Activated T-cell treated with anti-CD3 and anti-CD28 coated beads, Interleukin-2, amount 50 U/mL, for 4 hours (primary cell): ENCODE measurements at places on chromosomes 13 and 19. TPM values are rescaled to one million over a fixed set of nuclear protein-coding genes. Genes with fewer than 3 reads are reported as not detected.

GRCh38 chr19:41784743-41785142, 11.6 kb upstream of the CEACAM3 start:
- DNase-seq, result no peak

- DNase-seq, result no peak
Observed at GRCh38 chr13:23598369-23598768, 28.2 kb downstream of the TNFRSF19 start.

DNA sequence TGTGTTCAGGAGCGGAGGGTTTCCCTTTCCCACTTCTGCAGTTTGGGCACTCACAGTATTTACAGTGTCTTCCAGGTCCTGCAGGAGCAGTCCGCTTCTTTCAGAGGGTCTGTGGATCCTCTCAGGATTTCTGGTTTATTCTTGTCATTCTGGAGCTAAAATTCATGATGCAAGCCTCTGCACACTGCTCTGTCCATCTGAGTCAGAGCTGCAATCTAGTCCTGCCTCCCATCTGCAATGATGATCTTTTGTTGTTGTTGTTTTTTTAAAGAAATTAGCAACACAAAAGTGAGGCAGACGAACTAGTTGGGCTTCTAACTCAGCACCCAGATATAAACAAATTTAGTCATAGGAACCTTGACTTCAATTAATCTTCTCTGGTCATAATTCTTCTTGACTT, 86.5 kb downstream of the DLEU7 start:
- no peak for DNase-seq

DNA sequence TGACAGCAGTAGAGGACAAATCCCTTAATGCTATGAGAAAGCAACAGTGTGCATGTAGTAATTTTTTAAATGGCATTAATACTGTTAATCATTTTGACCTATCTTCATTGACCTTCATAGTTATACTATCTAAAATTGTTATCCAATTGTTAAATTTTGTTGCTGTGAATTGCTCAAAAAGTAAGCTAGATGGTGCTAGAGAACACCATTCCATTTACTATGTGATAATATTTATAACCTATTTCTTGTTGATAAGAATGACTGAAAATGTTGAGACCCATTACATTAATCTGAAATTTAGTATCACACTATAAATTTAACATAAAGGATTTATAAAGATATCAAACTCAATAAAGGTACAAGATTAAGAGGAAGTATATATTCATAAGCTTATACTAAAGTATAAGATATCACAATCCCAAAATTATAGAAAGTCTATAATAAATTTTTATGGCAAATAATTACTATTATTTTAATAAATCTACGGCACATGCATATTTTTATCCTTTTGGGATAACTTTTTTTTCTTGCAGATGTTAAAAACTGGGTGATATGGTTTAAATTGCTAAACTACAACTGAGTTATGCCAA, 1573.3 kb downstream of the PCDH9 start:
- no peak for DNase-seq

The SMIM24 gene
- not detected for total RNA-seq

The ZNF175 gene
- 5.3 TPM for total RNA-seq

The ADGRE3 gene
- not detected for total RNA-seq

The STOML3 gene
- not detected for total RNA-seq

The IZUMO2 gene
- not detected for total RNA-seq

The FFAR2 gene
- total RNA-seq, result not detected
